NCI-H1694 (cell line): ENCODE measurements at places on chromosomes 6 and 20.

DNA sequence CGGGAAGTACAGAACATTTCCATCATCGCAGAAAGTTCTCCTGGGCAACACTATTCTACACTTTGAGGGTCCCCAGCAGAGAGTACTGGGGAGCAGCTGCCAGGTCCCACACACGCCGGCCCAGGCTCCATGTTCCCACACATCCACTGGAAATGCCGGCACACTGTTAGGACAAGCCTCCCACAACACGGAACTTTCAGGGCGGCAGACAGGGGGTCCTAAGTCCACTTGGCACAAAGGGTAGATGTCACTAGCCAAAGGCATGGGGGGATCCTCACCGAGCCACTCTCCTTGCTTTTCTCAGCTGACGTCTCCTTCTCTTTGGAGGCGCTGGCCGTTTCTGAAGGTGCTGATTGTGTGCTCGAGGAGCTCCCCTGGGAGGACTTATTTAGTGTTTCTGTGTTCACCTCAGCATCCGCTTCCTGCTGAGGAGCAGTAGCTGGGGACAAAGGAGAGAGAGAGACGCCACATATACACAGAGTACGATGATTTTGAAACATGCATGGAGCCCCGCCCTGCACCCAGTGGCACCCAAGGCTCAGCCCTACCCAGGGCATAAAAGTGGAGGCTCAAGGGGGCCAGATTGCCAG lies 135.4 kb downstream of the ZMYND8 start:
- DNase-seq, result no peak

DNA sequence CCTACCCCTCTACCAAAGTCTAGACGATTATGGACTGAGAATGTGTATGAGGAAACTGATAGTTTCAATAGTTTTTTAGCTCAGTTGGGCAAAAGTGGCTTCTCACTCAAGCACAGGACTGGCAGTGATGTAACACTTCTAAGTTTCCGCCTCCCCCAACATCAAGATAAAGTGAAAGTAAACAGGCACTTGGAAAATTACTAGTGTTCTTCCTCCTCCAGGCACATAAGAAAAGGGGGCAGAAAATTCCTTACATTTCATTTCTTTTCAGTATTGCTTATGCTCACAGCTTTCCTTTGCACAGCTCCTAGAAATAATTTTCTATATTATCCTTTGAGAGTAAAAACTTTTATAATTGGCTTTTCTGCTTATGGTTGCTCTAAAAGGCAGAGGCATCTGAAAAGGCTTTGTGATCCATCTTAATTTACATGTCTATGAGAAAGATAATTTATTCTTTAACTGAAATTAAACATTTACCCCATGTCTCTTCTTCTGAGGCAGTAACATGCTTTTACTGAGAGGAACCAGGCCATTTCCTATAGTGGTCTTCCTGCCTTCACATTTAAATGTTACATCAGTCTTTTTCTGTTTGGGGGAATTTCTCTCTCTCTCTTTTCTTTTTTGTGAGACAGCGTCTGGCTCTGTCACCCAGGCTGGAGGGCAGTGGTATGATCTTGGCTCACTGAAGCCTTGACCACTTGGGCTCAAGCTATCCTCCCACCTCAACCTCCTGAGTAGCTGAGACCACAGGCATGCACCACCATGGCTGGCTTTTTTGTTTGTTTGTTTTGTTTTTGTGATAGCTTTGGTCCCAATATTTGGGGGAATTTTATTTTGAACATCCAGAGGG lies 65.0 kb upstream of the EEF1A1 start:
- no peak for DNase-seq

DNA sequence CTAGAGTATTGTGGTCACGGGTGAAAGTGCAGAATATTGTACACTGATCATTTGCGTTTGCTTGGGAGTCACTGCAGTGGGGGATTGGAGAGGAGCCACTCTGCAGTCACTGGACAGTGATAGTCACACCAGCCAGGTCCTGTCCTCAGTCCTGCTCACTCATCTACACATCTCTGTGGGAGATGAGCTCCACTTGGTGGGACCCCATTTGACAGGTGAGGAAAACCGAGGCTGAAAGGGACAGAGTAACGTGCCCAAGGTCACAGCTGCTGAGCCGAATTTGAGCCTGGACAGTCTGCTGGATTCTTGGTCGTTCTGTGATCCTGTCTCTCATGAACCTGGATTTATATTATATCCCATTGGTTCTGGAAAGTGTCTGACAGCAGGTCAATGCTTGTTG lies 17.7 kb upstream of the PHACTR3 start:
- DNase-seq, result no peak

GRCh38 chr6:39797751-39798150 lies 5.6 kb downstream of the DAAM2 start:
- DNase-seq, result no peak
